Body of pancreas (tissue), 4 donors: ENCODE measurements at places on chromosomes 13 and 19. TPM values are rescaled to one million over a fixed set of nuclear protein-coding genes. Genes with fewer than 3 reads are reported as not detected.

GRCh38 chr13:40599124-40599523 lies 67.3 kb downstream of the FOXO1 start:
- no peaks in the 10 kb centered on the region for H3K36me3 ChIP-seq
- no peak overlapping the region for H3K4me3 ChIP-seq
- no peaks in the 10 kb centered on the region for H3K27me3 ChIP-seq
- no peak for DNase-seq
- peak overlapping the region; percentile 9 for H3K27ac ChIP-seq

Gene TOMM40
- 34.3 TPM for total RNA-seq

DNA sequence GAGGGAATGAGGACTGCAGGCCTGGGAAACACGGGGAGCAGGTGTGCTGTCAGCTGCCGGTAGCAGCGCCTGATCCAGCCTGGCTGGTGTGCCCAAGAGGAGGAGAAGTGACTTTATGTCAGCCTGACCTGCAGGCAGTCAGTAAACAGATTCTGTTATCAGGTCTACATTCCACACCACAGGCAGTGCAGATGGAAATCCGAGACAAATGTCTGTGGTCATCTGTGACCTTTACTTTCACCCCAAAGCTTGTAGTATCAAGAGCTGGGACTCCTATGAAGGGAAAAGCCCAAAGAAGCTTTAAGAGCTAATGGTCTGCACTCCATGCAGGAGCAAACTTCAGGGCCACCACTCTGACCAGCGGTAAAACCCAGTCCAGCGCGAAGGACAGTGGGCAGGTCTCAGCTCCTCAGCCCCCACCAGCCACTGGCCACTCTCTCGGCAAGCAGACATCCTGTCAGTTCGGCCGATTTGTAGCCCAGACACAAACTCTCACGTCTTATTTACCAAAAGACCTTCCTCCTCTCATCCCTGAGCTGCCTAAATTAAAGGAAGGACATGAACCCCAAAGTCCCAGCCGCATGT lies 7.7 kb downstream of the EPS15L1 start:
- no peak overlapping the region for H3K4me3 ChIP-seq
- no peak overlapping the region for H3K27ac ChIP-seq
- no peaks in the 10 kb centered on the region for H3K36me3 ChIP-seq
- no peaks in the 10 kb centered on the region for H3K27me3 ChIP-seq
- no peak for DNase-seq

- DNase-seq = no peak
- H3K4me1 ChIP-seq = peaks cover 19% of the 10 kb centered on the region
- H3K27me3 ChIP-seq = no peaks in the 10 kb centered on the region
- H3K27ac ChIP-seq = peak overlapping the region; percentile 18
- no peaks in the 10 kb centered on the region for H3K36me3 ChIP-seq
- H3K4me3 ChIP-seq = no peak overlapping the region
These were observed 75.2 kb downstream of the WDFY2 start for GRCh38 chr13:51659276-51660127.

DNA sequence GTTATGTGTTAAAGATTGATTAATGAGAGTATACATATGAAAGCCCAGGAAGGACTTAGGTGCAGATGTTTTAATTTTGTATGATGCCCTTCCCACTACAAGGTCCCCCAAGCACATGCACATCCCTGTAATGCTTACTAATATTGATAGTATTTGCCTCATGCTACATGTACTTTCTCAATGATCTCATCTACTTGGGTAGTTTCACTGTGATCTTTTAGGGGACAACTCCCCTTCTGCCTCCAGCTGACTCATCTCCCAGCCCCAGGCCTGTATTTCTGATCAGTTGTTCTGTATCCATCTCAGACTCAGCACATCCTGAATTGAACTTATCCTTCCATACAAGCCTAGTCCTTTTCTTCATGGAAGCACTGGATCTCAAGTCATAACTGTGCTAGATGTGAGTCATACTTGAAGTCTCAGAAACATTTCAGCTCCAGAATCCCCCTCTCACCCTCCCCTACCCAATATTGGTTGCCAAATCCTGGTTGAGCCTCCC lies 49.4 kb upstream of the INTS6 start:
- H3K27ac ChIP-seq = no peak overlapping the region
- no peak overlapping the region for H3K4me3 ChIP-seq
- no peaks in the 10 kb centered on the region for H3K27me3 ChIP-seq
- no peak for DNase-seq

DNA sequence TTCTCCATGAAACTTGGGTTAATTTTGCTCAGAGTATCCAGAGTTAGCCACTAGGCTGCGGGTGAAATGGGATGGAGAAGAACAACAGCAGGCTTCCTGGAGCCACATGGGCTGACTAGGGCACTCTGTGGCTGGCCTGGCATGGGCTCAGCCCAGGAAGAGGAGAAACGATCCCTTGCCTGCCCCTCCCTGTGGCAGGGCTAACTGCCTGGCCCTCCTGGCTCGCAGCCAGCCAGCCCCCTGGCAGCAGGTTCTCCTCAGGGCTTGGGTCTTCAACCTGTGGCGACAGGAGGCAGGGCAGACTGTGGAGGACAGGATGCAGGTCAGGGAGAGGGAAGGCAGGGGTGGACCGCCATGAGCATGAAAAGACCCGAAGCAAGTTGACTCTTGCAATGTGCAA lies 78.7 kb upstream of the GPR183 start:
- peaks cover 2% of the 10 kb centered on the region for H3K36me3 ChIP-seq
- H3K4me3 ChIP-seq = no peak overlapping the region
- H3K4me1 ChIP-seq = no peaks in the 10 kb centered on the region
- H3K27me3 ChIP-seq = no peaks in the 10 kb centered on the region

Gene OR7C1
- not detected for total RNA-seq

- no peaks in the 10 kb centered on the region for H3K36me3 ChIP-seq
- H3K4me3 ChIP-seq = no peak overlapping the region
These were observed 138.6 kb downstream of the KCNRG start for GRCh38 chr13:50153876-50154275.

DNA sequence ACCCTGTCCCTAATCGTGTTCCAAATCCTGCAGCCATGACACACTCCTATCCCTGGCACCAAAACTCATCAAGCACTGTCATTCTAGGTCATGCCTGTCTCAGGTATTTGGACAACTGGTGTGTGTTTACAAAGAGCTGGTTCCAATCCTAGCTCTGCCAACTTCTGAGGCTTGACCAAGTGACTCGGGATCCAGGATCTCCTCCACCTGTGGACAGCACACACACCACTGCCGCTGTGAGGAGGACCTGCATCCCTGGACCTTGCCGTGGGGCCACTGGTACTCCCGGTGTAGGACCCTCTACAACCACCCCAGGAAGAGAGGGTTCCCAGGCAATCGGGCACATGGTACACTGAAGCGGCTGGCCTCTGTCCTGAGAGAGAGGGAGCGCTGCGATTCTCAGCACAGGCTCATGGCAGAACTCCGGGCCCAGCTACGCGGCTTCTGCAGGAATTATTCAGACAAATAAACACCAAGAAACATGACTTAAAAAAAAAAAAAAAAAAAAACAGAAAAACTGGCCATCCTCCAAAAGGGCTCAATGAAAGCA lies 20.4 kb downstream of the MLLT1 start:
- no peaks in the 10 kb centered on the region for H3K36me3 ChIP-seq
- peaks cover 6% of the 10 kb centered on the region for H3K4me1 ChIP-seq
- no peaks in the 10 kb centered on the region for H3K27me3 ChIP-seq
- H3K4me3 ChIP-seq = no peak overlapping the region

DNA sequence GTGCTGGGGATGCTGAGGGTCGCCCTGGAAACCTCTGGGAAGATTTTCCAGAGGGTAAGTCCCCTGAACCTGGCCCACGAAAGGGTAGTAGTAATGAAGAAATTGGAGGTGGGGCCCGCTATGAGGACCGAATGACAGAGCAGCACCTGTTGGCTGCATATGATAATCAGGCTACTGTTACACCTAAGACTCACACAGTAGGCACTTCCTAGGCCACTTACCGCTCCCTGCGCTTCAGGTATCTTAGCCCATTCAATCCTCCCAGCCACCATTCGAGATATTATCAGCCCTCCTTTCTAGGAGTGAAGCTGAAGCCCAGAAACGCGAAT lies 4.3 kb upstream of the LRFN3 start:
- H3K4me3 ChIP-seq = no peak overlapping the region
- H3K4me1 ChIP-seq = peaks cover 18% of the 10 kb centered on the region
- H3K27ac ChIP-seq = no peak overlapping the region
- DNase-seq = no peak

- no peaks in the 10 kb centered on the region for H3K27me3 ChIP-seq
- H3K4me3 ChIP-seq = no peak overlapping the region
- H3K27ac ChIP-seq = no peak overlapping the region
- H3K36me3 ChIP-seq = no peaks in the 10 kb centered on the region
- H3K4me1 ChIP-seq = no peaks in the 10 kb centered on the region
These were observed 336.5 kb downstream of the MZT1 start for GRCh38 chr13:72390909-72391308.

GRCh38 chr19:53553865-53554791 lies 16.2 kb downstream of the ZNF331 start:
- H3K27me3 ChIP-seq = no peaks in the 10 kb centered on the region
- peaks cover 8% of the 10 kb centered on the region for H3K4me1 ChIP-seq
- DNase-seq = peak; percentile 84
- peak overlapping the region; percentile 81 for H3K27ac ChIP-seq

Gene SHD
- total RNA-seq = not detected

DNA sequence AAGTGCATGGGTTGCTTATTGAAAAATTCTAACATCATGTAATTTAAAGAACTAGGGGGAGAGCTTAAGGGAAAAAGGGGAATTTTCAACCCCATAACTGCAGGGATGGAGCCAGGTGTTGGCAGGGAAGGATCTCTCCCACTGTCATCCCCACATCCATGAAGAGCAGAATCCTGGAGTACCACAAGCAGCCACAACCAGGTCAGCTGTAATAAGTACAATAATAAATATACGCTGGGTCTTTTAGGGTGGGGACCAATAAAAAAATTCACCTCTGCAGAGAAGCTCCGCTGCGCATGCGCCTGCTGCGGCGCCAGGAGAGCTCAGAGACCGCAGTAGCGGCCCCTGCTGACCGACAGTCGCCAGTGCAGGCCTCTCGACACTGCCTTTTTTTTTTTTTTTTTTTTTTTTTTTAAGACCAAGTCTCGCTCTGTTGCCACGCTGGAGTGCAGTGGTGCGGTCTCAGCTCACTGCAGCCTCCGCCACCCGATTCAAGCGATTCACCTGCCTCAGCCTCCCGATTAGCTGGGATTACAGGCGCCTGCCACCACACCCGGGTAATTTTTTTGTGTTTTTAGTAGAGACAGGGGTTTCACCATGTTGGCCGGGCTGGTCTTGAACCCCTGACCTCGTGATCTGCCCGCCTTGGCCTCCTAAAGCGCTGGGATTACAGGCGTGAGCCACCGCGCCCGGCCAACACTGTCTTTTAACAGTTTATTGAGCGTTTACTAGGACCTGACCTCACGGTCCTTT lies 2.5 kb upstream of the EEF2 start:
- H3K36me3 ChIP-seq = peaks cover 3% of the 10 kb centered on the region
- H3K4me1 ChIP-seq = peaks cover 45% of the 10 kb centered on the region
- H3K4me3 ChIP-seq = no peak overlapping the region
- H3K27me3 ChIP-seq = no peaks in the 10 kb centered on the region
- no peak overlapping the region for H3K27ac ChIP-seq
- DNase-seq = peak; percentile 91

- H3K27me3 ChIP-seq = no peaks in the 10 kb centered on the region
- DNase-seq = no peak
- no peaks in the 10 kb centered on the region for H3K36me3 ChIP-seq
- no peak overlapping the region for H3K4me3 ChIP-seq
These were observed 238.9 kb downstream of the TSHZ3 start for GRCh38 chr19:31110336-31110735.

DNA sequence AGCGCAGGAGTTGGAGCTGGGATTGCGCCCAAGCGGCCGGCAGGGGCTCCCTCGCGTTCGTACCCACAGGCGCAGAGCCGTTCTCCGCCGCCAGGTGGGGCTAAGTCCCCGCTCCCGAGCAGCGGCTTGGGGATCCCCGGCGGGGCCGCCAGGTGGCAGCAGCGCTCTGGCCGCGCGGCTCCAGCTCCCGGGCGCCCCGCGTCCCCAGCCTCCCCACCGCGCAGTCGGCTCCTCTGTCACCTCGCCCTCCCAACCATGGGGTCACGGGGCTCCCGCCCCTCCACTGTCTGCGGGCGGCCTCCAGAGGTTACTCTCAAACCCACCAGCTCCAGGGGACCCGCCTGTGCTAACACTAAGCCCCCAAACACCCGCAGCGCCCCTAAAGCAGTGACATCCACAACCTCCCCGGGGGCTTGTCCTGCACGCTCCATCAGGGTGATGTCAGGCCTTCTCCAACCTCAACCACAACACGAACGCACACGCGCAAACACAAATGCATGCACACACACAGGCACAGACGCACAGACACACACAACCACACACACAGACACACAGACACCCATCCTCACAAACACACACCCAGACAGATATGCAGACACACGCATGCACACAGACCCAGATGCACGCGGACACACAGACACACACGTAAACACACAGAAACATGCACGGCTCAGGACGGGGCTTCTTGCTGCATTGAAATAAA lies 18.4 kb upstream of the KCTD15 start:
- peaks cover 12% of the 10 kb centered on the region for H3K4me1 ChIP-seq
- no peak overlapping the region for H3K27ac ChIP-seq
- peak; percentile 87 for DNase-seq
- no peaks in the 10 kb centered on the region for H3K36me3 ChIP-seq
- no peak overlapping the region for H3K4me3 ChIP-seq

Gene DACH1
- total RNA-seq = 2.9 TPM

GRCh38 chr13:36815062-36815461 lies 4.0 kb upstream of the RFXAP start:
- DNase-seq = no peak
- no peaks in the 10 kb centered on the region for H3K27me3 ChIP-seq

- H3K4me1 ChIP-seq = no peaks in the 10 kb centered on the region
- DNase-seq = no peak
- no peaks in the 10 kb centered on the region for H3K36me3 ChIP-seq
- H3K4me3 ChIP-seq = no peak overlapping the region
- H3K27ac ChIP-seq = no peak overlapping the region
These were observed 428.1 kb upstream of the DACH1 start for GRCh38 chr13:72295153-72295552.

DNA sequence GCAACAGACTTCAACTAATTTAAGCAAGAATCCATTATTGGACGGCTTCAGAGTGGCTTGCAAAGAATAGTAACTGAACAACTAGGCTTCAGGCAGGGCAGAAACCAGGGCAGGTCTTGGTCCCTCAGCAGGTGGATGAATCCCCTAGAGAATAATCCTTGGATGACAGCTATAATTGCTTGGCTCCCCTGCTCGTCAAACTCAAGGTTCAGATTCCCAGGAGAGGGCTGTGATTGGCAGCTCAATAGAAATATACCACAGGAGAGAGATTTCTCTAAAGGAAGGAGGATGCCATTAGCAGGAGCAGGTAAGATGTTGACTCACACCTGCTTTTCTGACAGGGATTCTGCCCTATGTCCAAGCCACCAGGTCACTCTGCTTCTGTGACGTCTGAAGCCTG lies 89.6 kb upstream of the PCDH8 start:
- H3K27ac ChIP-seq = no peak overlapping the region
- no peaks in the 10 kb centered on the region for H3K4me1 ChIP-seq
- no peak for DNase-seq
- H3K36me3 ChIP-seq = no peaks in the 10 kb centered on the region
- no peaks in the 10 kb centered on the region for H3K27me3 ChIP-seq
- no peak overlapping the region for H3K4me3 ChIP-seq
